Activated CD8-positive, alpha-beta memory T cell treated with anti-CD3 and anti-CD28 coated beads for 1 hour (primary cell): ENCODE measurements at places on chromosomes 4 and X.

DNA sequence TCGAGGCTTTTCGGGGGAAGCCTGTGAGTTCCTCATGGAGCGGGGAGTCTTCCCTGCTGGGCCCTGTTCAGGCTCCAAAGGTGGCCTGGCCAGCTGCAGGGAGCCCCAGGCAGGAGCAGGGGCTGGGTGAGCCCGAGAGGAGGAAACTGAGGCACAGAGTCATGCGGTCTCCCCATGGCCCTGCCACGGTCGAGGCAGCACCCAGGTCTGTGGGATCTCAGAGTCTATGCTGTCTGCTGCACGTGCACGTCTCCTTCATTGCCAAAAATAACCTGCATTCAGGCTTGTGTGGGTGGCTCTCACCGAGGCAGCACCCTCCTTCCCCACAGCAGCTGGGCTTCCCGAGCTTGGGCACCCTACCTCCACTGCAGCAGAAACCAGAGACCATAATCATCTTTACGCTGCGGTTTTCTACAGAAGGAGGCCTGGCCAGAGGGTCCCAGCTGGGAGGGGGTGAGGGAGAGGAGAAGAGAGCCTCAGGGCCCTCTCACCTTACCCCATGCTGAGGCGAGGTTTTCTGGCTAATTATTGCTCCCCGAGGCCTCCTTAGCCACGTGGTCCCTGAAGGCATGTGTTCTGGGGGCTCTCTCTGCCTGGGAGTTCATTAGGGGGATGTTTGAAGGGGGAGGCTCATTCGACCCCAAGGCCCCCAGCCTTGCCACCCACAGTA lies 64.3 kb downstream of the CPZ start:
- no peak for DNase-seq

DNA sequence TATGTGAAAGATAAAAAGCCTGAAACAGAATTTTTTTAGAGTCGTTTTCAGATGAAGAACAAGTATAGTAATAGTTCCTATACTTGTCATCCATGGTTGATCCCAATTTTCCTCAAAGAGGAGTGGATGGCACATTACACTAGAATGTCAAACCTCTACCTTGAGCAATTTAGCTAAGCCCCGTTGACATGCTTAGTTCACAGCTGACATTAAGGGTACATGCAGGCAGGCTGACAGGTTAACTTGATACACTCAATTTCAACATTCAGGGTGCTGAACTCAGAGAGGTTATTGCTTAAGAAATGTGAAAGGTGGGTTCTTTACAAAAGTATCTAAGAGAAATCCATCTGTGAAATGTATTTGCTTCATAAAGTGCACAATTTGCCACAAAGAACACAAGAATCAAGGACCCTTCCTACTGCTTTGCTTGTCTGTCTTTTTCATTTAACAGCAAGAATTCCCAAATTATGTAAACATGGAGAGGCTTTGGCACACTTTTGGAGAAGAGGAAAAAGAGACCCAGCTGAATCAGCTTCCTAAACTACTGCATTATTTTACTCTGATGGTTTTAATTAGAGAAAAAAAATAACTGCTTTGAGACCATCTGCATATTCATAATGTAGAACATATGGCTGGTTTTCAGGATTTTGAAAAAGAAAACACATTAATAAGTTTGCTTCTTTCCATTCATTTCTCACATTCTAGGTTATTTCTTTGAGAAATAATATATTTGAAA lies 122.5 kb upstream of the DDIT4L start:
- DNase-seq, result no peak

- no peak for DNase-seq
Observed at GRCh38 chrX:80808881-80809411, 731 bp downstream of the BRWD3 start.

DNA sequence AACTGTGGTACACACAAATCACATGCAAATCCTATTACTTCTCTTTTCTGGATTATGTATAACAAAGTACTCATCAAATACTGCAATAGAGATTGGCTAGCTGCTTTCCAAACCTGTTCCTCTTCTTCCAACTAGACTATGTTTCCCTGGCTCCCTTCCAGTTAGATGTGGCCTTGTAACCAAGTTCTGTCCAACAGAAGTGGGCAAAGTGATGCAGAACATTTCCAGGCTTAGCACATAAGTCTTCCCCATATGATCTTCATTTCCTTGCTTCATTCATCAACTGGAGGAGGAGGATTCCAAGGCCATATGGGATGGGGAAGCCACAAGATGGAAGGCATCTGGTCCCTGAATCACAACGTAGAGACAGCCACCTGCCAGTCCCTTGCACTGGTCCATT lies 8.0 kb downstream of the SLC9A7 start:
- no peak for DNase-seq

DNA sequence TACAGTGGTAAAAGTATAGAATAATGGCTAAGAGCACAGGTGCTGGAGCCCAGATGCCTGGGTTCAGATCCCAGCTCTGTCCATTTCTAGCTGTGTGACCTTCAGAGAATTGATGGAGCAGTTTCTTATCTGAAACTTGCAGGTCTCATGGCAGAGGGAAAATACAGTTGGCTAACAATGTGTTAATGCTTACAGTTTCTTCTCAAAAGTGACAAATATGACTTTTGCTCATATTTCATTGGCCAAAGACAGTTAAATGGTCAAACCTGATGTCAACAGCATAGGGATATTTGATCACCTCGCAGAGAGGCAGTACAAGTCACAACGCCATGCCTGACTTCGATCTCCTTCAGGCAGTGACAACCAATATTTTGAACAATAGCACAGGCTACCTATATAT lies 60.2 kb upstream of the LCORL start:
- no peak for DNase-seq

DNA sequence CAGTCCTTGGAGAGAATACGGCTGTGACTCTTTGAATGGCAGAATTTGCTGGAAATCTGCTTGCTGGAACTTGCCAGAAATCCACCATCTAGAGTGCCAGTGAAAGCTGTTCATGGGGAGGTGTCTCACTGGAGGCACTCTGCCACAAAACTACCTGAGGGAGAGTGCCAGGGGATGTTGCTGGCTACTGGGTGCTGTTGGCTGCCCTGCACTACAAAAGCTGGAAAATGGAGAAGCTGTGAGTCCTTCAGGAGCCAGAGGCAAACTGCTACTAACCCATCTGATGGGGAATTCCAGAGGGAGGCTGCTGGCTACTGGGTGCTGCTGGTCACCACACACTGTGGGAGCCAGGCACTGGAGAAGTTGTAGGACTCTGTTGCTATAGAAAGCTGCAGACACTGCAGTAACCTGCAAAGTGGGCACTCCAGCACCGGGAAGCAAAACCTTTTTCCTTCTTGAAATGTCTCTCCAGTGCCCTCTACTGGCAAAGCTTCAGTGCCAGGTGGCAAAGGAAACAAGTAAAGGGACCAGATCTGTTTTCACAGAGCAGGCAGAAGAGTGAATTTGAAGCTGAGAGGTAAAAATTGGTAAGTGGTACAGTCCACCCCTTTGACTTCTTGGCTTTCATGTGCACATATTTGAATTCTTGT lies 47.8 kb upstream of the HSD17B10 start:
- no peak for DNase-seq

- DNase-seq, result no peak
Observed at GRCh38 chr4:147325571-147325981, 155.3 kb upstream of the EDNRA start.

- no peak for DNase-seq
Observed at GRCh38 chr4:176313596-176314336, 6.0 kb upstream of the SPCS3 start.

DNA sequence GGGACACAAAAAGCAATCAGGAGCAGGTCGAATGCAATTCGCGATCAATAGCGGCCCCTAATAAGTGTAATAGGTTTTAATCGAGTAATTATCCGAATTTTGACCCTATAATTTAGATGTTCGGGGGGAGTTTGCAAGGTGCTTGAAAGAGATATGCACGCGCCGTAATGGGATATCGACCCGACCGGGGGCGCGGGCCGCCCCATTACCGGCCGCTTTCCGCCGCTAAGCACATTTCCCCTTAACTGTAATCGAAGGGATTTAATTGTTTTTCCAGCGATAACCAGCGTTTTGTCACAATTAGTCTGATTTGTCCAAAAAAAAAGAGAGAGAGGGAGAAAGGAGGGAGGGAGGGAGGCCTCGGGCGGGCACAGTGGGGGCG lies 997 bp downstream of the NKX1-1 start:
- no peak for DNase-seq

GRCh38 chr4:1416948-1417260 lies 10.7 kb upstream of the NKX1-1 start:
- DNase-seq, result no peak

- no peak for DNase-seq
Observed at GRCh38 chrX:4277122-4277521, 563.7 kb upstream of the PRKX start.

GRCh38 chrX:137431693-137432488 lies 134.0 kb upstream of the ZIC3 start:
- DNase-seq, result no peak

DNA sequence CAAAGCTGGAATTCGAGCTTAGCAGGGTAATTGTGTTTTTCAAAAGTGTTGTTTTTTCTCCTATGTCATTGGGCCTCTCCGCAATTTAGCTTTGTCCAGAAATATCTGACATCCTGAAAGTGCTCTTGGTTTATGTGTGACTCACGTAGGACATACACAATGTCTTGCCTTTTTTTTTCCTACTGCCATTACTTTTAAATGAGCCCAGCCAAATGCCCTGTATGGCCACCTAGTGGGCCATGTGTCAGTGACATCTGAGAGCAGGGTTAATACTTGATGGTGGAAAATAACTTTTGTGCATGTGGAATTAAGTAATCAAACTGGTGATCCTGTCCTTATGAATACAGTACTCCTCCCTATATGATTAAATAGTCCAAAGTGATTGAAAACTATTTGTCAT lies 1411.1 kb upstream of the TENM3 start:
- no peak for DNase-seq

DNA sequence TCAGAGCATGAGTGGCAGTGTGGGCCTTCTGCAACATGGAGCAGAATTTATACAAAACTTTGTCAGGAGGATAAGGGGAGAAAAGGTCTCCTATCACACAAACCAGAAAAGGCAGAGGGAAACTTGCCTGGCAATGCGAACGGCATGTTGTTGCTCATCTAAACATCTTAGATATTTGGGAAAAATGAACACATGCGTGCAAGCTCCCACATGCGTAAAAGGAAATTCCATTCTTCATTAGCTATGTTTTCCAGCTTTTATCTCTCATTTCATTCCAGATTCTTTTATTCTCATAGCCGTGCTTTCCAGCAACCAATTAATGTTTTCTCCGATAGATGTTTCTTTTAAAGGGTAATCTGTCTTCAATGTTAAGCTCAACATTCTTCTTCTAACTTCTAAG lies 31.3 kb upstream of the GBA3 start:
- no peak for DNase-seq

DNA sequence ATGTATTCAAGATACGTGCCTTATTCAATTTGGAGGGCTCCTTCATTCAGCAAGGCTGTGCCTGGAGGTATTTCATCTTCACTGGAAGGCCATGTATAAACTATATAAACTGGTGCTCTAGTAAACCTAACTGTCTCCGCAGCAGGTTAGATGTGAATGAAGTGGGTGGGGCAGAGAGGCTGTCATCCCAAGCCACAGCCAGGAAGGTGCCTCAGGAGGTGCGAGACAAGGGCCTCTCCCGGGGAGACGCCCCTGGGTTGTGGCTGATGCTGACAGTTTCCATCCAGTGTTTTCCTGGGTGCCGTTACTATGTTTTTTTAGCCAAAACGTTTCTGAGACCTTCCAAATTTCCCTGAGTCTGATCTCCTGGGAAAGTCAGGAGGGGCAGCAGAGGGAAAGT lies 221.5 kb upstream of the RPL34 start:
- DNase-seq, result no peak
